ENCODE measurements at places on chromosomes 12 and 14. TPM values are rescaled to one million over a fixed set of nuclear protein-coding genes. Genes with fewer than 3 reads are reported as not detected.

Gene OGFOD2
- 20.3 TPM for total RNA-seq

Gene PTHLH
- 1.0 TPM for total RNA-seq

Gene ACSS3
- total RNA-seq, result 0.85 TPM

Gene COX8C
- total RNA-seq, result not detected

Gene CLEC9A
- total RNA-seq, result not detected

Gene TAS2R14
- total RNA-seq, result 1.4 TPM

Gene CLEC2B
- not detected for total RNA-seq

Gene USP44
- not detected for total RNA-seq

Gene TMEM63C
- total RNA-seq, result not detected

GRCh38 chr14:92538412-92538985 lies 24.9 kb downstream of the RIN3 start:
- no peak overlapping the region for H3K4me3 ChIP-seq
- peaks cover 54% of the 10 kb centered on the region for H3K4me1 ChIP-seq
- peaks cover 3% of the 10 kb centered on the region for H3K27me3 ChIP-seq
- H3K36me3 ChIP-seq, result peaks cover 15% of the 10 kb centered on the region
- no peak overlapping the region for H3K27ac ChIP-seq

- no peaks in the 10 kb centered on the region for H3K4me1 ChIP-seq
- H3K36me3 ChIP-seq, result no peaks in the 10 kb centered on the region
- H3K4me3 ChIP-seq, result no peak overlapping the region
- H3K27ac ChIP-seq, result no peak overlapping the region
Measured at GRCh38 chr12:5622280-5622679, 190.4 kb downstream of the NTF3 start.

GRCh38 chr12:131473261-131473660 lies 237.6 kb upstream of the SFSWAP start:
- no peaks in the 10 kb centered on the region for H3K27me3 ChIP-seq
- no peak for DNase-seq

- H3K4me3 ChIP-seq, result no peak overlapping the region
- peaks cover 13% of the 10 kb centered on the region for H3K4me1 ChIP-seq
- H3K27ac ChIP-seq, result no peak overlapping the region
- no peak for DNase-seq
Measured at GRCh38 chr12:28258998-28259397, 68.7 kb downstream of the CCDC91 start.

GRCh38 chr12:20757-21156 lies 45.8 kb upstream of the IQSEC3 start:
- no peaks in the 10 kb centered on the region for H3K4me1 ChIP-seq
- no peaks in the 10 kb centered on the region for H3K27me3 ChIP-seq
- DNase-seq, result no peak
- H3K4me3 ChIP-seq, result no peak overlapping the region

DNA sequence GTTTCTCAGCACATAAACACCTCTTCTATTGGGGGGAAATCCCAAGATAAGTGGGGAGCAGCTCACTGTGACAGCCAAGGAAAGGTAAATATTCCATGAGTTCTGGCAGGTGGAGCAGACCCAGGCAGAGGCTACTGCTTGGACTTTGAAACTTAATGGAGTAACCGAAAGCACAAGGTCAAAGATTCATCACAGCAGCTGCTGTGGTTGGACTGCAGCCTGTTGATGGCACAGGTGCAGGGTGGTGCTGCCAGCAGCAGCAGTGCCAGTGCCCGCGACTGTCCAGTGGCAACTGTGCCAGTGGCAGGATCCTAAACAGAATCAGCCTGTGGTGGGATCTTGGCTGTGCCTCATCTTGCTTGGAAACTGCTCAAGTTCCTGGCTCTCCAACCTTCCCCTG lies 81.4 kb upstream of the ARID2 start:
- peaks cover 14% of the 10 kb centered on the region for H3K27me3 ChIP-seq
- no peak overlapping the region for H3K27ac ChIP-seq
- H3K36me3 ChIP-seq, result no peaks in the 10 kb centered on the region
- no peak for DNase-seq
- no peak overlapping the region for H3K4me3 ChIP-seq
- peaks cover 7% of the 10 kb centered on the region for H3K4me1 ChIP-seq

GRCh38 chr14:101789222-101789621 lies 27.7 kb downstream of the PPP2R5C start:
- no peaks in the 10 kb centered on the region for H3K27me3 ChIP-seq
- H3K27ac ChIP-seq, result no peak overlapping the region
- no peak overlapping the region for H3K4me3 ChIP-seq
- peaks cover 11% of the 10 kb centered on the region for H3K4me1 ChIP-seq

DNA sequence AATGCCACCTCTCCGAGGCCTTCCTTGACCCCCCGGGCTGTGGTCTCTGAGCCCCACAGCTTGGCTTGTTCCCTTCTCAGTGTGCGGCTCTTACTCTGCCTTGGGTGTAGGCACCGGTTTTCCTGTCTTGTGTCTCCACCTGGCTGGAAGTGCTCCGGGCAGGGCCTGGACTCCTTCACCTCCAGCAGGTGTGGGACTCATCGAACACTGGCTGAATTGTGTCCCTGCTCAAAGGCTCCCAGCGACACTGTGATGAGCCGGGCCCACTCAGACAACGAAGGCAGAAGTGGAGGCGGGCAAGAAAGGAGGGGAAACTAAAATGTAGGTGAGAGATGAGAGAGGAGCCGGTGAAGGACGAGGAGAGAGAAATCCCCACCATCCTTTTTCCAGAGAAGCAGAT lies 18.0 kb downstream of the TMEM63C start:
- H3K4me3 ChIP-seq, result no peak overlapping the region
- no peaks in the 10 kb centered on the region for H3K36me3 ChIP-seq
- H3K4me1 ChIP-seq, result no peaks in the 10 kb centered on the region
- H3K27ac ChIP-seq, result no peak overlapping the region

GRCh38 chr14:79328863-79329262 lies 882.4 kb downstream of the DIO2 start:
- no peak overlapping the region for H3K27ac ChIP-seq
- no peak overlapping the region for H3K4me3 ChIP-seq
- no peak for DNase-seq
- no peaks in the 10 kb centered on the region for H3K27me3 ChIP-seq
- H3K4me1 ChIP-seq, result no peaks in the 10 kb centered on the region
- H3K36me3 ChIP-seq, result no peaks in the 10 kb centered on the region
